ENCODE measurements at places on chromosomes 6 and 20. TPM values are rescaled to one million over a fixed set of nuclear protein-coding genes. Genes with fewer than 3 reads are reported as not detected.
A peak's percentile ranks its signal among the peaks of the same experiment; 100 is the strongest.

The LST1 gene
- total RNA-seq: 7.7 TPM

- no peak overlapping the region for H3K4me3 ChIP-seq
- H3K4me1 ChIP-seq: no peaks in the 10 kb centered on the region
- H3K27ac ChIP-seq: no peak overlapping the region
These were observed 333.3 kb downstream of the HAO1 start for GRCh38 chr20:7606941-7607340.

DNA sequence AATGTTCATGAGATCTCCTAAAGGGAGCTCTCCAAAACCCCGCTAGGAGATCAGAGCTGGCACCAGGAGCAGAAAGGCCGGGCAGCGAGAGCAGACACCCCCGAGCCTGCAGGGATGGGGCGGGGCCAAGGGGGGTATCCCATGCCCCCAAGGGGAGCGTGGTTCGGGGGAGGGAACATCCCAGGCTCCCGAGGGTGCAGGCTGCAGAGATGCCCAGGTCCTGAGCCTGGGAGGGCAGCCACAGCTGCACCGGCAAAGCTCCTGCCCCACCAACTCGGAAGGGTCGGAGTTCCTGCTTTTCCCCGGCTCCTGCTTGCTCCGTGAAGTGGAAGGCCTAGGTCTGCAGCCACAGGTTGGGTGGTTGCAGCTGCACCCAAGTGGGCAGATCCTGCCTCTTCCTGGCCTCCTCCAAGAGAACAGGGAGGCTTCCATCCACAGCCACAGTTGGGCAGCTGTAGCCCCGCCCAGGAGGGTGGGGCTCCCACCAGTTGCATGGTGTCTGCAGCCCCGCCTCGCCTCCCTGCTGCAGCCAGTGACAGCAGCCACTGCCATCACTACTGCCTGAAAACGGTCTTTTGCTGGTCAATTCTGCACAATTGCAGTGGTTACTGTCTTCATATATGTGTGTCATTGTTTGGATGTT, 13.4 kb upstream of the GMNN start:
- H3K4me1 ChIP-seq: peaks cover 2% of the 10 kb centered on the region
- peak; percentile 58 for DNase-seq
- H3K27me3 ChIP-seq: no peaks in the 10 kb centered on the region
- H3K27ac ChIP-seq: no peak overlapping the region
- no peaks in the 10 kb centered on the region for H3K36me3 ChIP-seq

DNA sequence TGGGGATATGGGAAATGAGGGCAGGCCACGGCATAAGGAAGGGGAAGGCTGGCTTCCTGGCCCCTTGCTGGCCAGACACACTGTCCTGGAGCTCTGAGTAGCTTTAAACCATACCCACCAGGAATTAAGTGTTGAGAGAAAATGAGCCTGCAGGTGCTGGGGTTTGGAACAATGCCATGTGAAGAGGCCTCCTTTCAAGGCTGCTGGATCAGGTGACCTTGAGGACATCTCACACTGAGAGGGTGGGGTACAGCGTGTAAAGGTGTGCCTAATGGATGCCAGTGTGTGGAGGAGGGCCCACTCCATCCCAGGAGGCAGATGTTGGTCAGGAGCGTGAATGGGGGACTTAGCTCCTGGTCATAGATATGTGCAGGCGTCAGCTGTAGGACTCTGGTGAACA, 74.8 kb upstream of the MLN start:
- H3K4me3 ChIP-seq: no peak overlapping the region
- H3K27ac ChIP-seq: no peak overlapping the region
- H3K4me1 ChIP-seq: no peaks in the 10 kb centered on the region
- H3K27me3 ChIP-seq: no peaks in the 10 kb centered on the region
- H3K36me3 ChIP-seq: no peaks in the 10 kb centered on the region
